Activated B cell treated with CpG ODN at 0.5 μM for 24 hours (primary cell): ENCODE measurements at places on chromosomes 2 and 18. TPM values are rescaled to one million over a fixed set of nuclear protein-coding genes. Genes with fewer than 3 reads are reported as not detected.

GRCh38 chr2:143150287-143150686, 21.1 kb downstream of the ARHGAP15 start:
- H3K4me1 ChIP-seq = peaks cover 91% of the 10 kb centered on the region
- no peaks in the 10 kb centered on the region for H3K27me3 ChIP-seq
- peak overlapping the region; percentile 56 for H3K4me3 ChIP-seq
- H3K27ac ChIP-seq = peak overlapping the region; percentile 87
- no peak for DNase-seq

GRCh38 chr2:49113046-49113445, 41.3 kb downstream of the FSHR start:
- H3K4me1 ChIP-seq = no peaks in the 10 kb centered on the region
- H3K36me3 ChIP-seq = no peaks in the 10 kb centered on the region
- no peak overlapping the region for H3K4me3 ChIP-seq
- DNase-seq = no peak

DNA sequence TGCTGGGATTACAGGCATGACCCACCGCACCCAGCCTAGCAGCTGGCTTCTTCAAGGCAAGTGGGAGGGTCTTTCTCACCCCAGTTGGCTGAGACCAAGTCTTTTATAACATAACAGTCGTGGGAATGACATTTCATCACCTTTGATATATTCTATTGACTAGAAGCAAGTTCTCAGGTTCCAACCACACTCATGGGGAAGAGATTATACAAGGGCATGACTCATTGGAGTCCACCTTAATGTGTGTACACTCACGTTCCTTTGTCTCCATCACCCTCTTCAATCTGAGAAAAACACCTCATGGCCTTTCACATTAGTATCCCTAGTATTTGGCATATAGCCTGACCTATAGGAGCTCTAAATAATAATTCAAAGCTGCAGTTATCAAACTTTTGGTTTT, 2.8 kb upstream of the BBS5 start:
- peaks cover 10% of the 10 kb centered on the region for H3K4me1 ChIP-seq
- no peaks in the 10 kb centered on the region for H3K27me3 ChIP-seq
- H3K4me3 ChIP-seq = no peak overlapping the region
- no peaks in the 10 kb centered on the region for H3K36me3 ChIP-seq
- no peak overlapping the region for H3K27ac ChIP-seq
- DNase-seq = no peak

- H3K27me3 ChIP-seq = peaks cover 3% of the 10 kb centered on the region
- no peaks in the 10 kb centered on the region for H3K36me3 ChIP-seq
- no peak overlapping the region for H3K27ac ChIP-seq
- H3K4me3 ChIP-seq = no peak overlapping the region
- DNase-seq = no peak
- H3K4me1 ChIP-seq = peaks cover 3% of the 10 kb centered on the region
Observed at GRCh38 chr2:56014046-56014730, 90.6 kb upstream of the EFEMP1 start.

GRCh38 chr2:157260533-157261198, 3.2 kb downstream of the GALNT5 start:
- no peak overlapping the region for H3K4me3 ChIP-seq
- peaks cover 5% of the 10 kb centered on the region for H3K4me1 ChIP-seq
- no peak for DNase-seq
- no peak overlapping the region for H3K27ac ChIP-seq

- H3K27ac ChIP-seq = no peak overlapping the region
- no peak overlapping the region for H3K4me3 ChIP-seq
- no peaks in the 10 kb centered on the region for H3K4me1 ChIP-seq
- DNase-seq = no peak
Observed at GRCh38 chr18:9943311-9943710, 29.5 kb downstream of the VAPA start.

DNA sequence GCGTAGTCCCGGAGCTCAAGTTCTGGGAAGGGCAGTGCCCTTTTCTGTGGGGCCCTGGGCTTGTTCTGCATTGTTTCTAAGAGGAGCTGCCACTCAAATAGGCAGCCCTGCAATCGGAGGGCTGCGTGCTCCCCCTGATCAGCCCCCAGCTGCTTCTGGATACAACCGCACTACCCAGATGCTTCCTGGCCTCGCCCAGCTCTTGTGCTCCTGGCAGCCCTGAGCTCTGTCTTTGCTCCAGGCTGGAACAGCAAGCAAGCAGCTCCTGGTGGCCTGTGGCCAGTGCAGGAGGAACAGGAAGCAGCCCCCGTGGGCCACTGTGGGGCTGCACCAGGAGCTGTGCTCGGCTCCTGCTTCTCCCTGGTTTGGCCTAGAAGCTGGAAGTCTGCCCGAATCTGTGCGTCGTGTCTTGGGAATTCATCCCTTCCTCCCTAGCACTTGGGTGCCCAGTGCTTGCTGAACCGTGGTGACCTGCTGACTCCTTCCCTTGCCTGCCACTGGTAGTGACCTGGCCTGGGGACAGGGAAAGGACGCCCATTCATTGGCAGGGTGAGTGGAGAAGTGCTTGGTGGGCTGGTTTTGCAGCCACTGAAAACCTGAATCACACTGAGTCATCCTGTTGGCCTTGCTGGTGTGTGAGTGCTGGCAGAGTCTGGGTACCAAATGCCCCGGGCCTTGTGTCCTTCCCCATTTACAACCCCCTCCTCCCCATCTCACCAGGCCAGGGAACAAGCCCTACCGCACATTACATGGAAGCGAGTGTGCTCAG, 27.3 kb upstream of the NTSR2 start:
- no peaks in the 10 kb centered on the region for H3K4me1 ChIP-seq
- no peak for DNase-seq
- no peak overlapping the region for H3K27ac ChIP-seq
- H3K27me3 ChIP-seq = no peaks in the 10 kb centered on the region
- no peaks in the 10 kb centered on the region for H3K36me3 ChIP-seq

DNA sequence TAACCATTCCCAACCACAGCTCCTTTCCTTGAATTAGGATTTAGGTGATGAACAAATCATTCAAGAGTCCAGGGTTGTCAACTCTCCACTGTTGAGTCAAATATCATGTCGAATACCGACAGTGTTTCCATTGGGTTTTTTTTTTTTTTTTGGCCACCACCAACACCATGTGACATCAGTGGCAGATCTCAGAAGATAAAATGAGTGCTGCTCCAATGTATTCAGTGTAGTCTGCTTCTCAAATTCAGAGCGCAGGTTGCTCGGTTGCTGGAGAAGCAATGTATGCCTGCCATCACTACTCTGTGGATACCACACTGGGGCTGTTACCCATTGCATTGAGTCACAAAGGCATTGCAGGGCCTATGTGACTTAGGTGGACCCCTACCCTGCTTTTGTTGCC, 10.8 kb upstream of the ATL2 start:
- H3K27ac ChIP-seq = no peak overlapping the region
- no peaks in the 10 kb centered on the region for H3K36me3 ChIP-seq
- no peak for DNase-seq
- peaks cover 13% of the 10 kb centered on the region for H3K27me3 ChIP-seq
- H3K4me1 ChIP-seq = peaks cover 10% of the 10 kb centered on the region
- H3K4me3 ChIP-seq = no peak overlapping the region

- H3K27me3 ChIP-seq = peaks cover 9% of the 10 kb centered on the region
- no peaks in the 10 kb centered on the region for H3K4me1 ChIP-seq
- no peak for DNase-seq
- H3K27ac ChIP-seq = no peak overlapping the region
- no peaks in the 10 kb centered on the region for H3K36me3 ChIP-seq
Observed at GRCh38 chr2:7324706-7325105, 407.5 kb downstream of the RNF144A start.

- no peaks in the 10 kb centered on the region for H3K27me3 ChIP-seq
- DNase-seq = no peak
- H3K4me3 ChIP-seq = no peak overlapping the region
- peaks cover 66% of the 10 kb centered on the region for H3K4me1 ChIP-seq
- H3K36me3 ChIP-seq = peaks cover 67% of the 10 kb centered on the region
Observed at GRCh38 chr2:223889229-223889628, 51.8 kb upstream of the AP1S3 start.

NEB gene
- 1.2 and 2.0 TPM in 2 replicates for total RNA-seq

DYNAP gene
- not detected in 2 replicates for total RNA-seq

SH3BP4 gene
- 0.76 and 1.1 TPM in 2 replicates for total RNA-seq

TTC32 gene
- total RNA-seq = 18.4 and 22.8 TPM in 2 replicates
